ENCODE measurements at places on chromosomes 5 and 9.

GRCh38 chr5:31825518-31826068, 186.7 kb downstream of the PDZD2 start:
- no peak for DNase-seq

DNA sequence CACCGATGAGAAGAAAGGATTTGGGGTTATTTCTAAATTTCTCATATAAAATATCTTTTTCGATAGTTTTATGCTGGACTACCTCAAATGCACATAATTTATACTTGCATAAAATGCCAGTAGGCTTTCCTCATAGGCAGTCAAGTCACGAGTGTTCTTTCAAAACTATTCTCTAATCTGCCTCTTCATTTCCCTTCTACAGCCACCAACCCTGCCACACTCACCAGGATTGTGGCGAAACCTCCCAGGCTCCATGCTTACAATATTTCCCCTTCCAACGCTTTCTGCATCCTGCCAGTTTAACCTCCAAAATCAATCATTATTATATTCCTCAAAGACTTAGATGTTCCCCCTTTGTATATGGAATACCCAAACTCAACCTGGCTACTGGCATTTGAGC, 65.4 kb downstream of the FRMD3 start:
- DNase-seq, result no peak

- peak; percentile 35 for DNase-seq
These were observed 30.1 kb downstream of the PTPA start for GRCh38 chr9:129141066-129142041.

GRCh38 chr5:172351240-172351778, 67.7 kb upstream of the UBTD2 start:
- DNase-seq, result no peak

GRCh38 chr5:113531481-113532159, 18.1 kb downstream of the YTHDC2 start:
- no peak for DNase-seq

DNA sequence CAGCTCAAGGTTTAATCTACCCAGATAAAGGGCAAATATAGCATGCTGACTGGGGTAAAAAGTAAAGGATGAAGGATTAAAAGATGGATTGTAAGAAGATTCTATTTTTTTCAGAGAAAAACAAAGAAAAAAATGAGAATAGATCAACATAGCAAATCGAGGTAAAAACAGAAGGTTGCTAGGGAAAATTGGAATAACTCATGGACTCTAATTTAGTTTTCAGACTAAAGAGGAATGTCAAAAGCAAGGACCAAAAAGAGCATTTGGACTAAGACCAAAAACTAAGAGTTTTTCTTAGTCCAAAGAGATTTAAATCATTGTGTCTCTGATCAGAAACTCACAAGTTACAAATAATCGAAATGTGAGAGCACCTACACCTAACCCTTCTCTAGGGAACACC, 250.7 kb upstream of the PTPRD start:
- DNase-seq, result no peak

- DNase-seq, result no peak
These were observed 48.1 kb upstream of the LHFPL2 start for GRCh38 chr5:78696637-78697036.

DNA sequence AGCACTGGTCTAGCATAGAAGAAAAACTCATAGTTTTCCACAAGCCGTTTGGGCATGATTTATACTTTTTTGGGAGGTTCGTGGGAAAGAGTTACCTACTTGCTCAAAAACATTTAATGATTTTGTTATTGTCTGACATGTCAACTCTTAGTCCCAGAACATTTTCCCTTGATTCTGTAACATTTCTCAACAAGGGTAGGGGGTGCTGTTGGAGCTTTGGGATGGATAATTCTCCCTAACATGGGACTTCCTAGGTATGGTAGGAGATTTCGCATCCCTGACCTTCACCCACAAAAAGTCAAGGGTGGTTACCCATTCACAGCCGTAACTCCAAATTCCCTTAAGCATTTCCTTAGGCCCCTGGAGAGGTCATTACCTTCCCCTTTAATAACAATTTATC, 378.0 kb downstream of the YTHDC2 start:
- DNase-seq, result no peak

- no peak for DNase-seq
These were observed 2111.3 kb downstream of the MAT2B start for GRCh38 chr5:165616490-165617405.

DNA sequence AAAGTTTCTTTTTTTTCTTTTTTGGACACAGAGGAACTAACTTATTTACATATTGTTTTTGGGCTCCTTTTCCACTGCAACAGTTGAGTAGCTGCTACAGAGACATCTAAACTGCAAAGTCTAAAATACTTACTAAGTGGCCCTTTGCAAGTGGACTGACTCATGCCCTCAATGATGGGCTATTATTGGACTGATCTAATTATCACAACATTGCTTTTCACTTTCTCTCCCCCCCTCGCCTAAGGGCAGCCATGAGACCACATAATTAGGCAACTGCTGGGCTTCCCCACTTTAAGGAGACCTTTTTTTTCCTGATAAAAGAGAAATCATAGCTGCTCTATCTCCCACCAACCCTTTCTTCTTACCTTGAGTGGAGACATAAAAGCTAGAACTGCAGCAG, 47.0 kb downstream of the PLK2 start:
- no peak for DNase-seq

GRCh38 chr5:115387816-115388215, 91.4 kb upstream of the CCDC112 start:
- no peak for DNase-seq

DNA sequence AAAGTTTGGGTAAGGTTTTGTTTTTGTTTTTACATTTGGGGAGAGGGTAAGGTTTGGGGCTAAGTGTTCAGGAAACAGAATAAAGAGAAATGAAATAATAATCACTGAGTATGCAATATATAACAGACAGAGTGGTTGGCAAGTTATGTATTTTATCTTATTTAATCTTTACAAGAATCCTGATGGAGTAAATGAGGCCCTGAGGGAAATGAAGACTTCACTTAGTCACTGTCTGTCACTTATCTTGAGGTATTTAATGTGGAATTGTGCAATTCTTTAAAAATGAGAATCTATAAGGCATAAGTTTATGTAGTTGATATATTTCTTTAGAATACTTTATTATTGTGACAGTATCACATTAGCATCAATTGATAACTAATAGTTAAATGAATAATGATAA, 48.1 kb downstream of the TEK start:
- DNase-seq, result no peak

GRCh38 chr5:6759401-6759800, 46.2 kb downstream of the TENT4A start:
- no peak for DNase-seq

- no peak for DNase-seq
These were observed 613.2 kb downstream of the TLE1 start for GRCh38 chr9:81076131-81076530.

GRCh38 chr5:53241572-53241971, 132.0 kb upstream of the MOCS2 start:
- no peak for DNase-seq

GRCh38 chr9:73173557-73174329, 22.1 kb downstream of the ANXA1 start:
- DNase-seq, result no peak

GRCh38 chr9:126614455-126615244, 922 bp downstream of the LMX1B start:
- DNase-seq, result no peak

GRCh38 chr9:86672301-86672700, 275.0 kb downstream of the GAS1 start:
- DNase-seq, result no peak

- DNase-seq, result no peak
These were observed 9.8 kb upstream of the GPRIN1 start for GRCh38 chr5:176619569-176620332.

- peak; percentile 72 for DNase-seq
These were observed 455.8 kb upstream of the PTGER4 start for GRCh38 chr5:40223884-40224402.

DNA sequence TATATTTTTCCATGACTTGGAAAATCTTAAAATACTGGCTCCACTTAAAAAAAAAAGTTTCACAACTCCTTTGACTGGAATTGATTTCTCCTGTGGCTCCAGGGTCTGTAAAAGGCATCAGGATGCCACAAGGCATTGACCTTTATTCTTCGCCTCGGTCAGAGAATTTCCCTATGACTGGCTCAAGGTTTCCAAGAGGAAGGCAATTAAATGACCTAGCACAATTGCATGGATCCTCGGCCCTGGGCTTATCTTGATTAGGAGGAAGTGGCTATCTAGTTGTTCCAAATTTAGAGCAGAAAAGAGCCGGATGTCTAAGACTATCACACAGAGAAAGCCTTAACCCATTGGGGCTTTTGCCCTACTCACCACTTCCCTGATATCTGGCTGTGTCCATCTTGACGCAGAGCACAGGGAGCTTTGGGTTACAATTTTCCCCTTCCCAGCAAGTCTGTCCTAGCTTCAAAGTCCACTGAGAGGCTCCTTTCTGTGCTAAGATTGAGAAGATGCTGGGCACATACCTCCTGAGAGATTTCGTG, 56.9 kb upstream of the COL15A1 start:
- DNase-seq, result no peak

DNA sequence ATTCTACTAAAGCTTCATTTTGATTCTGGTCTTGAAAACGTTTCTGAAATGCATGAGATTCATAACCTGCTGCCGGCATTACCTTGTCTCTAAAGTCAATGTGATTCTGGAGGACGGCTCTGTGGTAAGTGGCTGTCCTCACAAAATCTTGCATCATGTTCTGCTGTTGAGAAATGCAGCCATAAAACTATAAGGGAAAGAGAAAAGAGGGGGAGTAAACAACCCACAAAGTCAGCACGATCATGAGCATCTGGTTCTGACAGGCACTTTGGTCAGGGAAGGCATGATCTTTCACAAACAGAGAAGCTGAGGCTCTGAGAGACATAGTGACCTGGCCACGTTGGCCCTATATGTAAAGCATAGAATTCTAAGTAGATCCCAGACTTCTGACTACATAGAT, 168.9 kb upstream of the PUM3 start:
- DNase-seq, result no peak

DNA sequence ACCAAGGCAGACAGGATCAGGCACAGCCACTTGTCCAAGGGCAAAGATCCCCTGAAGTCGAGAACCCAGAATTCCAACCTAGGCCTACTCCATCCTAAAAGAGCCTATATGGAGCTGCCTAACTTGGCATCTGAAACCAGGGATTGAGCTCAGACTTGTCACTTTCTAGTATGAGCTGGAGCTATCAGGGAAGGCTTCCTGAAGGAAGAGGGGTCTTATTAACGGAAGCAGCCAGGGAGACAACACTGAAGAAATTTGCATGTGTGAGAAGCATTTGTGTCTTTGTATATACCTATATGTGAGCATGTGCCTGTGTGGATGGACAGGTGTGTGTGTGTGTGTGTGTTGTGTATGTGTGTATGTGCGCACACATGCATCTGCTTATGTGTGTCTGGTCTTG, 4.7 kb upstream of the AQP7 start:
- no peak for DNase-seq

GRCh38 chr9:125611121-125611765, 95.8 kb downstream of the MAPKAP1 start:
- no peak for DNase-seq

- DNase-seq, result no peak
These were observed 5.3 kb downstream of the C1QTNF3 start for GRCh38 chr5:34037726-34038125.

DNA sequence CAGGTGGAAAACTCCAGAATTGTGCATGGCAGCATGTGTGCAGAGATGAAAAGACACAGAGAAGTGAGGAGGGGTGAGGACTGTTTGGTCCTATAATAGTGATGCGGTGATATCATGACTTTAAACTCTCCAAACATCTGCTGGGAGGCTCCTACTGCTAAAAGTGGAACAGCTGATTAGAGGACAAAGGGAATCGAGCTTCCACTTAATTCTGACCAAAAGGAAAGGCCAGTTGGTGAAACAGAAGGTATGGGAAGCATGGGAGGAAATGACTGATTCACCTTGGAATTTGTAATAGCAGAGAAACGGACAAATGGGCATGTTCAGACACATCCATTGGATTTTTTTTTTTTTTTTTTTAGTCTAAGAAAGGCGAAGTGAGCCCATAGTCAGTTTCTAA, 67.5 kb upstream of the MAMDC2 start:
- no peak for DNase-seq

GRCh38 chr9:81242866-81243265, 446.5 kb downstream of the TLE1 start:
- DNase-seq, result no peak

DNA sequence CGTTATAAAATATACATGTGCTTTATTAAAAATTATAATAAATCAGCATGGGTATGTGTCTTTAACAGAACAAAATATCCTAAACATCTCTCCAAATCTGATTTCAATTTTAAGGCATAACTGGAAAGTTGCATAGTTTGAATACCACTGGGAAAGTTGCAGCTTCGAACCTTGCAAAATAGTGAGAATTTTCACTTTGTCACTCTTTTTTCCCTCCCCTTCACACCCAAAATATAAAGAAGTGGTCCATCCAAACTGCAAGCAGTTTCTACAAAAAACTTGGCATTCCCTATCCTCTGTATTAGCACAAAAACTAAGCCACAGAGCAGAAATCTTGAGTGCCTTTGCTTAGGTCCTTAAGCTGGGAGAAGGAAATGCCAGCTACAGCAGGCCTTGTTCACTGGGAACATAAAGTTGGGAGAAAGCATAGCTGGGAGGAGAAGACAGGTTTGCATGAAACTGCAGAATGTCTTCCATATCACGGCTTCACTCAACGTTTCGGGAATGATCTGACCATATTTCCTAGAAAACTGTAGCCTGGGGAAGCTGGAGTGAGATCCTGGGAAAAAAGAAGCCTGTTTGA, 400.3 kb downstream of the EBF1 start:
- no peak for DNase-seq

DNA sequence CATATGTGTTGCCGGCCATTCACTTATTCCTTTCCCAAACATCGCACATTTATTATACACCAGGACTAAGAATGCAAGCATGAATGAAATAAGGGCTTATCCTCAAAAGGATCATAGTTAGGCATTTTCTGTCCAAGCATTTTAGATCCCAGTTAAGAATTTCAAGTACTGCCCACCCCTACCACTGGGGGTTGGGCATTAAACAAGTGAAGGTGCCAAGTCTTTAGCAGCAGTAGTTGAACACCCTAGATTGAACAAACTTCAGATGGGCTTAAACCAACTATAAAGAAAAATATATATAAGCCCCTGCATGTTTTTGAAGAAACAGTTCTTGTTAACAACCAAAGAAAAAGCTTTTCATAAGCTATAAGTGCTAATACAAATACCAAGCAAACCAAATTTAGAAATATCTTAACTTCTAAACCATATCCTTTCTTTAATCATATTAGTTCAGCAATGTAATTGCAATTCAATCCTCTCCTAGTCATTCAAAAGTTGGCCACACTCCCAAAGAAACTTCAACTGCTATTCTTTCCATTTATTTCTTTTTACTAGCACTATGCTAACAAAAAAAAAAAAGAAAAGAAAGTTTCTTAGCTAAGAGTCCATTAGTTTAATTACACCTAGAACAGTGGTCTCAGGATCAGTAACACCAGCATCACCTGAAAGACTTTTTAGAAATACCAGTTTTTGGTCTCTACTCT, 149.8 kb downstream of the MLLT3 start:
- no peak for DNase-seq

DNA sequence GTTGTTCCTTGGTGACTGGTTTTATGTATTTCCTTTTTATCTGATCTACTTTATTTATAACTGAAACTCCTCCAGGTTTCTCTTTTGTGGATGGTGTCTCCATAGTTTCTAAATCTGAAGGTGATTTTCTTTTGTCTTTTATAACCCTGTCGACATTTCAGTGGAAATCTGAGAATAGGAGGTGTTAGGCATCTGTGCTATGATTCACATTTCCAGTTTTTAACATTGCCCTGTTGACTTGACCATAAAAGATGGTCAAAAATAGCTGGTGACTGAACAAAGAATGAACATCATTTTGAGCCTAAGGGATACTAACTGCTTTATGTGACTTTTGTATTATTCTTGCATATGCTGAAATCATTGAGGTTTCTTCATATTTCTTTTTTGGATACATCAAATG, 190.5 kb downstream of the PCSK1 start:
- DNase-seq, result no peak
